ENCODE measurements at places on chromosomes 1 and 21.

GRCh38 chr21:44730028-44730395 lies 18.6 kb upstream of the TSPEAR start:
- DNase-seq, result no peak

DNA sequence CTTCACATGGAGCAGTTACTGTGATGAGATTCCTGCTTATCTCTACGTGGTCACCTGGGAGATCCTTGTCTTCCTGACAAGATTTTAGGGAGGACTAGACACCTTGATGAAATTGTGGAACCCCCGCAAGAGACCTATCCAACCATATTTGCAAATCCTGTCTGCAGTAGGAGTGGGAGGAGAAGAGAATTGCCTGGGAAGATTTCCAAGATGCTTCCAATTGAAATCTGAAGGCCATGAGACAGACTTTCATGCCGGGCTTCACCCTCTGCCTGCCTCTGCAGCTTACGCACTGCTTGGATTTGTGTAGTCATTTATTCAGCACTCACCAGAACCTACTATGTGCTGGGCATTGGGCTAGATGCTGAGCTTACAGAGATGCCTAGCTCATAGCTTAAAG lies 106.6 kb downstream of the OMA1 start:
- no peak for DNase-seq

DNA sequence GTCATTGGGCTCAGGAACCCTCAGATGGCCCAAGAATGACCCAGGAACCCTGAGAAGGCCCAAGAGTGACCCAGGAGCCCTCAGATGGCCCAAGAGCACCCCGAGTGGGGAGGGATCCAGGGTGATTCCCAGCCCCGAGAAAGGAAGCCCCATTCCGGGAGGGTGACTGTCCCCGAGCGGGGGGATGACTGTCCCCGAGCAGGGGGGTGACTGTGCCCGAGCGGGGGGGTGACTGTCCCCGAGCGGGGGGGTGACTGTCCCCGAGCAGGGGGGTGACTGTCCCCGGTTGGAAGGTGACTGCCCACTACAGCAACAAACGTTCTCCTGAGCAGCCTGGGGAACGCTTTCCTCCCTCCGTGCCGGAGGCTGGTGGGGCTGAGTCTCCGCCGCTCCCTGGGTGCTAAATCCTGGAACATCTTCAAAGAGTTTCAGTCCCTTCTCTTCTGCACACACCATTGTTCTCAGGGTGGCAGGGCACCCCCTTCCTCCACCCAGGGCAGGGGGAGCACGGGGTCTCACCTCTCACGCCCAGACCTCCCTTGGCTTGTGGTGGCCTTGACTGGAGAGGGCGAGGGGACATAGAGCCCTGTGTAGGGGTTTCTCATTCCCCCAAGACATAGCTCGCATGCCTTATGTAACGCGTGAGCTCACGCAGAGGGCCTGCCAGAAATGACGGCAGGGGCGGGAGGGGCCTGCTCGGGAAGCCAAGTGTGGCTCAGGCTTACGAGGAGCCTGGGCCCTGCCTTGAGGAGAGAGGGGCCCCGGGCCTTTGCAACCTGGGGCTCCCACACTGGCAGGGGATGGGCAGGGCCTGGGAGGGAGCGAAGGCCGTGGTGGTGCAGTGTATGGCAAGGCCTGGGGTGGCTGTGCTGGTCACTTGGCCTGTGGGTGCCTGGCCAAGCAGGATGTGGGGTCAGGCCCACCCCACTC lies 14.3 kb upstream of the SKI start:
- no peak for DNase-seq

- DNase-seq, result no peak
Measured at GRCh38 chr1:235129774-235130570, 1.3 kb upstream of the TOMM20 start.

DNA sequence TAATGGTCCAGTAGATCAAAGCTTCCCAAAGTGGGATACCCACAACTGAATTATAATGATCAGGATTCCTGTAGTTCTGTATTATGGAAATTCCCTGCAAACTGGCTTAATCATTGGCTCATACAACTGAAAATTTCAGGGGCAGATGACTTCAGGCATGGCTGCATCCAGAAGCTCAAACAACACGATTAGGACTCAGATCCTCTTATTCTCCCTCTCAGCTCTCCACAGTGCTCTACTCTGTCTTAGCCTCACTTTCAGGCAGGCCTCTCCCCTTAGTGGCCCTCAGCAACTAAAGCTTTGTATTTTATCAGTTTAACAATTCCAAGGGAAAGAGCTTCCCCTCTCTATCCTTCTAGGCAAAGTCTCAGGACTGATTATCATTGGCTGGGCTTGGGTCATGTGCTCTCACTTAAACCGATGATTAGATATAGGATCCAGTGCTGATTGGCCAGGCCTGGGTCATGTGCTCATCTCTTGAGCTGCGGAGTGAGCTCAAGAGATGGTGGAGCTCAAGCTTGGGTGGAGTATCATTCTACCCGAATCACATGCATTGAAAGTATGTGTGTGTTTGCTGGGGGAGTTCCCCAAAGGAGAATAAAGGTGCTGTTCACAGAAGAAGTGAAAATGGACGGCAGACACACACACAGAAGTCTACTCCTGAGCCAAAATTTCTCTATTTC lies 57.9 kb upstream of the RUNX3 start:
- no peak for DNase-seq

DNA sequence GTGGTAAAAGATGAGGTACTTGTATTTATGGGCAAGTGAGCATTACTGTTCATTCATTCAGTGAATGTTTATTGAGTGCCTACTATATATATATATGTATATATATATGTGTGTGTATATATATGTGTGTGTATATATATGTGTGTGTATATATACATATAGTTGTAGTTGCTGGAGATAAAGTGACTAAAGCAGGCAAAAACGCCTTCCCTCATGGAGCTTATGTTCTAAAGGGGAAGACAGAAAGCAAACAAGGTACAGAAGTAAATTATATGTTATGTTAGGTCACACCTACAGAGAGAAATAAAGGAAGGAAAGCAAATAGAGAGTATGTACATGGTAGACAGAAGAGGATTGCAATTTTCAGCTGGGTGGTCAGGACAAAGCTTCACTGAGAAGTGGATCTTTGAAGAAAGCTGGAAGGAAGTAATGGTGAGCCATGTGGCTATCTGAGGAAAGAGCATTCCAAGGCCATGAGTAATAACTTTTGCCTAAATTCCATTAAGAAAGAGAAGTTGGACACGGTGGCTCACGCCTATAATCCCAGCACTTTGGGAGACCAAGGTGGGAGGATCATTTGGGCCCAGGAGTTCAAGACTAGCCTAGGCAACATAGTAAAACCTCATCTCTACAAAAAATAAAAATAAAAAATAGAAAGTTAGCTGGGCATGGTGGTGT lies 33.5 kb upstream of the KLF17 start:
- peak; percentile 92 for DNase-seq

DNA sequence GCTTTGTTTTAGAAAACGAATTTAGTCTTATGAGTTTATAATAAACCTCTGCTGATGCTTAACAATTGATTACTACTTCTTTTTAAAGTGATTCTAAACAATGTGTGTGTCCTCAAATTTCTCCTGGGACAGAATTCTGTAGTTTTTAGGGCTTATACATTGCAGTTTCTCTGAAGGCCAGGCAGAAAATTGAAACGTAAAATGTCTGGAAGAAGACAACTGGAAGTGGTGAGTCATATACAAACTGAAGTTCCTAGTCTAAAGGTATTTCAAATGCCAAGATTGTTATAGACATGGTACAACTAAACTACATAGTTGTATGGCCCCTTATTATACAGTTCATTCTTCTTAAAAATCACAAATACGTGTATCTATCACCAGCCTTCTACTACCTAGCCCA lies 30.5 kb upstream of the RC3H1 start:
- no peak for DNase-seq

GRCh38 chr1:187078321-187078720 lies 249.6 kb downstream of the PLA2G4A start:
- DNase-seq, result no peak

DNA sequence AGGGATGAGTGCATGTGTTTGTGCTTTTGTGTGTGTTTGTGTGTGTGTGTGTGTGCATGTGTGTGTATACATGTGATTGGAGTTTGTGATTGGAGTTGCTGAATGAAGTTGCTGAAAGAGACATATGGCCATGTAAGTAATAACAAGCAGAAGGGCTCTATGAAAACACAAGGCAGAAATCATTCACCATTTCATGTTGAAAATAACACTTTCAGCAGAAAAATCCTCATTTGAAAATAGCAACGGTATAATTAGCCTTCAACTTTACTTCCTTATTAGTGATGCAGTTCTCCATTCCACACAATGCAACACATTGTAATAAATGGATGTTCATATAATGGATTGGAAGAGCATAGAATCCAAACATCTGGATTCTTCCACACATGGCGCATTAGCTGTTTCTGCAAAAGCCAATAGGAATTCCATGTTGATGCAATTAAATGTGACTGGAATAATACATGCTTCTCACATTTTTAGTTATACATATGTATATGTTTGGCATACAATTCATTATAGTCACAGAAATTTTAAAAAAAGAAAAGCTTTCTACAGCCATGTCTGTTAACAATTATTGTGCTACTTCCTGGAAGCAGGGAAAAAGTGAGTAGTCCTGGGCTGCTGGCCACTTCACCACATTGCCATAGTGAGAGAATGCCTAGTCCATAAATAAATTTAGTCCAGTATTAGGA lies 538.0 kb downstream of the LTN1 start:
- DNase-seq, result no peak

GRCh38 chr21:15407585-15407984 lies 322.2 kb upstream of the USP25 start:
- no peak for DNase-seq

DNA sequence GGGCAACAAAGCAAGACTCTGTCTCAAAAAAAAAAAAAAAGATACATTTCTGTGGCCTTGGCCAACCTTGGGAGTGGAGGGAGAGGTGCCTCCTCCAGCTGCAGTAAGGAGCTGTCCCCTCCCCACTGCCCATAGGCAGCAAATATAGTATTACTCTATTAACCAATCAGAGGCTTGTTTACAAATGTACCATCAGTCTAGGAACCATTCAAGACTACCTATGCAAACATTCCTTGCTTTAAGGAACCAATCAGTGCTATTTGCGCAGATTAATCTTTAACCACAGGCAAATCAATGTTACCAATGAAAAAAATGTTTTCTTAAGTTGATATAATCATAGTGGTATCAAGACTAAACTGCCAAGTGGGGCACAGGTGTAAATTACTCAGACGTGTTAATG lies 1.1 kb downstream of the CELA2A start:
- DNase-seq, result no peak

GRCh38 chr1:38082769-38083263 lies 36.2 kb upstream of the POU3F1 start:
- no peak for DNase-seq

- no peak for DNase-seq
Measured at GRCh38 chr1:206985162-206985749, 15.0 kb upstream of the FCAMR start.

- DNase-seq, result no peak
Measured at GRCh38 chr1:153395136-153395685, 4.3 kb upstream of the S100A8 start.

GRCh38 chr21:34992180-34992579 lies 56.9 kb downstream of the RUNX1 start:
- DNase-seq, result no peak

DNA sequence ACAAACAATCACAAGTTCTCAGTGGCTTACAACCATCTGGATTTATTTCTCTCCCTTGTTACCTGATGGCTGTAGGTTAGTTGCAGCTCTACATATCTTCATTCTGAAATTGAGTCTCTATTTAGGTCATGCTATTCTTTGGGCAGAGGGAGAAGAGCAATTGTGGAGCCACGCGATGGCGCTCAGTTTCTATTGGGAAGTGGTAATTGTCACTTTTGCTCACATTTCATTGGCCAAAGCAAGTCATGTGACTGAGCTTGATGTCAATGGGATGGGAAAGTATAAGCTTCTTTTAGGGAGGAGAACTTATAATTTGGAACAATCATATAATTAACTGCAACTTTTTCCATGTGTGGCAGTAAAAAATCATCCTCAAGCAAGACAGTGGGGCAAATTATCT lies 166.5 kb downstream of the LMO4 start:
- DNase-seq, result no peak

GRCh38 chr1:41894101-41894807 lies 24.5 kb downstream of the HIVEP3 start:
- DNase-seq, result no peak

DNA sequence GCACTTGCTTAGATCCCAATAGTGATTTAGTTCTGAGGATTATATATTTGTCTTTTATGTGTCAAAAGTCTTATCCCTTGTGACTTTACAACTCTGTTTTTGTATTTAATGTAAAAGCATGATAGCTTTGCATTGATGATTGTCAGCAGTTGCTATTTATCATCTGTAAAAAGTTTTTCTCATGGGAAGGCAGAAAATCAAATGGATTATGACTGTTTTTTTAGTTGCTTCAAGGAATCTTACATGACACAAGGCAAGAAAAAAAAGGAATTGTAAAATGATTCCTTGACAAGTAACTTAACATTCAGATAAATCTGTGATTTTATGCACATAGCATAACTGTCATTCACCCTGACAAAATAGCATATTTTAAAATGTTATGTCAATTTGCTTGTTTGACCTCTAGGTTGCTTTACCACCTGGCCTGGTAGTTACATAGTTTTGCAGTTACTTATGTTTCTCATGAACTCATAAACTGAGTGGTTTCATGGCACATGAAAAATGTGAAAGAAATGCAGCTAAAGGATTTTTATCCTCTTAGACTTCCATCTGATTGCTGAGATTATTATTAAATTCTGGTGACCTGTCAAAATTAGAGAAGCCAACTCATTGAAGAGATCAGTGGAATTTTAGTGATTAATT lies 622.6 kb downstream of the ADGRL2 start:
- DNase-seq, result no peak

DNA sequence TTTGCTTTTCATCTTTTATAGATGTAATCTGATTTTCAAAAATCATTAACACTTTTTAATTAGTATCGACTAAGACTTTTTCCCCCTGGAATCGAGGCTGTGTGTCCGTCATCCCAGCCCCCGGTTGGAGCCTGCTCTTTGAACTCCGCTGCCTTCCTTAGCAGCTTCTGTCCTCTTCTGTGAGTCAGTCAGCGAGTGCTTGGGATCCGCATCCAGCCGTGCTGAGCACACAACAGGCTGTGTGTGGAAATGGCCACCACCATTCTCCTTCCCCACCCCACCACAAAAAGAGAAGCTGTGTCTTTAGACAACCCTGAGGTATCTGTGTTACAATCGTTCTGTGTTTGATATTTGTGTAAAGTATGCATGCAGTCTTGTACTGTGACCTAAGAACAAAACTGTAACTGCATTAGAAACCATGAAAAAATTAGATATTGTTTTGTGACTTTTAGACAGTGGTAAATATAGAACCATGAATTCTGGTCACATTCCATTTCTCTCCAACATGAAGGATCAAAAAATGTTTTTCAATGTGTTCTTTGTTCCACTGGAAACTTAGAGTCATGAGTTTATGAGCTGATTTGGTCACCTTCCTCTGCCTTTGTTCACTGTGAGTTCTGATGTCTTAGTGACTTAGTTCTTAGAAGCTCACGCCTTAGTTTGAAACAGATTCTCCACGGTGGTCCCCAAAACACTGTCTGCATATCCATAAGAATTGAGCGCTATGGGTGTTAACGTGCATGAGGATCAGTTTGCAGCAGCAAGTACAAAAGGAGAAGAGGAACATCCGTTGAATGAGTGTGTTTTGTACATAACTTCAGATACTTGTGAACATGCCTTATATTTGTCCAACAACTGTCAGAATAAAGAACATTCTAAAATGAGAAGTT lies 64.7 kb downstream of the VPS26C start:
- no peak for DNase-seq

GRCh38 chr1:29383746-29384371 lies 147.5 kb downstream of the PTPRU start:
- peak; percentile 35 for DNase-seq

GRCh38 chr1:46005594-46005993 lies 126.8 kb downstream of the PIK3R3 start:
- no peak for DNase-seq
